H54 (cell line): ENCODE measurements at places on chromosomes 2 and 18.

- DNase-seq = no peak
Measured at GRCh38 chr2:46411245-46411641, 68.1 kb upstream of the TMEM247 start.

- DNase-seq = no peak
Measured at GRCh38 chr18:31246460-31246859, 71.5 kb upstream of the DSG1 start.

DNA sequence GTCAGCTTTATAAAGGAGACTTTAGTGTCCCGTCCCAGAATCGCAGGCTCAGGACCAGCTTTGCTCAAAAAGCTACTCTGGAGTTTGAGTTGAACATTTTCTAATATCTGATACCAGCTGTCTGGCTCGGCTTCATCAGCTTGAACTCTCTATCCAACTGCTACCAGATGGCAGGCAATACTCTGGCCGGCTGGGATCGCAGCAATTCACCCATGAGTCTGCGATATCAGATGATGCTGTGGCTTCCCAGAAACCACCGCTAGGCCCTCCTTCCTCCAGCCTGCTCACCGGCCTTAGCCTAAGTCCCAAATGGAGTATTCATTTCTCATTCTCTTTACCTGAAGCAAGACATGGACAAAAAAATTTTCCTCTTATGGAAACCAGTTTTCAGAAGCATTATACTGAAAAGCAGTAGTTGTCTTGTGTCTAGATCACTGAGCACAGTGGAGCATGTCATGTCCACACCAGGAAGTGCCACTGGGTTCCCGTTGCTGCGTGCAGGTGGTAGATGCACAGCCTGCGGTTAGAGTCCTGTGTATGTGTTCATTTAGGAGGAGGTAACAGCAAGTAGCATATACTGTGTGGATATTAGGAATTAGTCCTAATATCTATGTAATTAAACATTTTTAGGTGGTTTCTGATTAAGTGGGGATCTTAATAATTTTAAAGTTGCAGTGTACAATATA lies 162.0 kb upstream of the SOX11 start:
- DNase-seq = no peak

- no peak for DNase-seq
Measured at GRCh38 chr2:168311261-168311910, 64.0 kb upstream of the STK39 start.

DNA sequence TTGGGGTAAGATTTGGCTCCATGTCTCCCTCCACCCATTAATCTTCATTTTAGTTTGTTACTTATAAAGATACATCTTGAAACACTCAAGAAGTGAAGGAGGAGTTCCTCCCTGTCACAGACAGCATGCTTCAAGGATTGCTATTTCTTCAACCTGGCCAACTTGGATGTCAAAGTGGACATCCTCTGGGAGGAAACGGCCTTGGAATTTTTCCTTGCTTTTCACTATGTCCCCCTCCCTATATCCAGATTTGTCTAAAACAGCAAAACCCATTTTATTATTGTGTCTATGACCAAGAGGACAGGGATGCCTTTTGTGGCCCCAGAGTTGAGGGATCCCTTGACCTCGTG lies 242.9 kb downstream of the LPIN1 start:
- no peak for DNase-seq

DNA sequence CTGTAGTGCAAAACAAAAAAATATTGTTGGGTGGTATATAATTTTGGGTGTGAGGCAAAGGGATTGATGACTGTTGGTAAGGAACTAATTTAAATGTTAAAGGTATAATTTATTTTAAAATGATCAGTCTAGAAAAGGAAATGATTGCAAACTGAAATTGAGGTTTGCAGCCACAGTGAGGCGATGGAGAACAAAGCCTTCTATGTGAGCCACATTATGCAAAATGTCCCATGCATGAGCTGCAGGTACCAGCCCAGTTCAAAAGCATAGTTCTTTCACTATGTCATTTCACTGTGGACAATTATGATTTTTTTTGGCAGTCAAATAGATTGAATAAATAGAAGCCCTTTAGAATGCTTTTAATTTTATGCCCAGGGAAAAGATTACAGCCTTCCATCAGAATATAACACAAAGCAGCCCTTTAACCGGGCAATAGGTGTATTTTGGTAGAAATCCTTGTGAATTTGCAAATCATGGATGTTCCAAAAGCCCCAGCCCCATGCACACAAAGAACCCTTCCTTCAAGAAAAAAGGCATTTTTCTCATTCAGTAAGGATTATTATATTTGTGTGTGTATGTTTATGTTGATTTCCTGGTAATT lies 1.7 kb downstream of the MAP2 start:
- no peak for DNase-seq

DNA sequence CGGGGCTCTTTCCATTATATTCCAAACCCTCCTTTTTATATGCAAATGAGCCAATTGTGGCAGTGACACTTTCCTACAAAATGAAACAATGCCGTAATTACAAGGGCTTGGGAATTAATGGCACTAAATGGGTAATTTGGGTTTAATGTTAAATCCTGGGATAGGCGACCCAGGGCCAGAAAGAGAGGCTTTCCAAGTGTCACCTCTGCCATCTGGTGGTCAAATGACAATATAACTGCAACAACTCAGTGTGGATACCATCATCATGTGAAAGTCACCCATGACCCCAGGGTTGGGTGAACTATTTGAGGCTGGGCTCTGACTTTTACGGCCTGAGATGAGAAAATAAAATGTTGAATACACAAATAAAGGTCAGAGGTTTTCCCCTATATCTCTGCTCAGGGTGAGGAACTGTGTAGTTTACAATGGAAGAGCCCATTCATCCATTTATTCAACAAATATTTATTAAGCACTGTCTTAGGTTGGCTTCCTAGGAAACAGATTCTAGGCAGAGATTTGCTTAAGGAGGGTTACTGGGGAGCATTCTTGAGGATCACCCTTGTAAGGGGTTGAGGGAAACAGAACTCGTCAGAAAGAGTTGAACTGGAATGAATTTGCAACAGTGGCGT lies 13.6 kb upstream of the THADA start:
- DNase-seq = no peak

DNA sequence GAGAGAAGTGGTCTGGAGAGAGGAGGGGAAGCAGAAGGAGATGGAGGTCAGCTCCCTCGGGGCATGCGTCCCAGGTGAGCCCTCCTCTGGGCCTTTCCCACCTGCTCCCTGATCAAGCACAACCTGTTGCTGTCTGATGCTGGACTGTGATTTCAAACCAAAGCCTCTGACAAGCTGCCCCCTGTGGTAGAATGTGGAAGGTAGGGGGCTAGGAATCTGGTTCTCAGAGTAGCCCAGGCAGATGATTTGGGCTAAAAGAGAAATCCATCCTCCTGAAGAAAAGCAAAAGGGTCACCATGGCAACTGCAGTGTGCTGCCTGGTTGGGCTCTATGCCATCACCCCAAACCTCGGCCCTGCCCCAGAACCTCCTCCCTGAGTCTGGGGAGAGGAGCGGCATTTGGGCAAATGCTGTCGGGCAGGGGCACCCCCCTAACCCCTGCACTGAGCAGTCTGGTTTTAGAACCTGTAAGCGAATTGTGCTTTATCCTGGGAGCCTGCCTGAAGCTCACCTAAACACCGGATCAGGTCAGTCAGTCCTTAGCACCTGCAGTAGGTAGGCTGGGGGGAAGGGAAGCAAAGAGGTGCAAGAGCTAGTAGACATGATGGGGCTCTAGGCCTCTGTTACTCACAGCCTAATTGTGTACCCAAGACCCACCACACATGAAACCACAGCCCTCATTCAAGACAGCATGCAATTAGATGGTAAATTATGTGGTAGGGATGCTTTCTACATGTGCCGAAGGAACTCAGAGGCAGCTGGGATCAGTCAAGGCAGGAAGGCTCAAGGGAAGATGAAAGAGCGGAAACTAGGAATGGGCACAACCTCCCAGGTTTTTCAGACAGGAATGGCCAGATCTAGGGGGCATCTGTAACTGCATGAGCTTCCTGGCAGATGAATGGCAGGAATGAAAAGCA lies 83.5 kb downstream of the DNMT3A start:
- DNase-seq = no peak

- DNase-seq = no peak
Measured at GRCh38 chr2:220991972-220992371, 580.1 kb downstream of the EPHA4 start.

DNA sequence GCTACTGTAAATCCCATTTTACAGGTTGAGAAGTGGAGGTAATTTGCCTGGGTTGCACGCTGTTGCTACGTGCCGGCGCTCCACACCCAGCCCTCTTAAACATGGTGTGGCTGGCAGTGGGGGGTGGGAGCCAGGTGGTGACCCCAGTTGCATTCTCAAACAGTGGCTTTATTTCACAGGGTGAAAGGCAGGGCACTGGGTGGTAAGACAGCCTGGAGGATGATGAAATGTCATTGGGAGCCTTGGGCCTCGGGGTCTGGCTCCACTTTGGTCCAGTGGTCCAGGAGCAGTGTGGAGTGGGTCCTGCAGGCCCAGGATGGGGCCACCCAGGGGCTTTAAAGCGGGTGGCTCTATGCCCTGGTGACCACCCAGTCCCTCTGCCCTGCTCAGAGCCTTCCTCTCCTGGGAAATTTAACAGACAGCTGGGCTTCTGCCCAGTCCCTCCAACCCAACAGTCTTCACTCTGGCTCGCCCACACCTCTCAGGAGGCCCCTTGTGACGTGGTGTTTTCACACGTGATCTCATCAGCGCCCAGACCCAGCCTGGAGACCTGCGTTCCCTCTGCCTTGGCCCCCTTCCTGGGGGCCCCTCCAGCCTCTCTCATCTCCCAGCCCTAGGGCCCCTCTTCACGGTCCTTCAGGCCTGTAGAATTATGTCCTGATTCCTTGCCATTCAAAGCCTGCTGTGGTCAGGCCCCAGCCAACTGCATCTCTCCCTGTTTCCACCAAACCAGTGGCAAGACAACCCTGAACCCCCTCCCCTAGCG lies 92.5 kb downstream of the INHBB start:
- no peak for DNase-seq
